ENCODE measurements at places on chromosomes 6 and 20. TPM values are rescaled to one million over a fixed set of nuclear protein-coding genes. Genes with fewer than 3 reads are reported as not detected.

Gene CTAGE9
- total RNA-seq: not detected

Gene HLA-DOA
- total RNA-seq: 20.6 TPM

Gene MTO1
- 18.9 TPM for total RNA-seq

Gene CLIC5
- total RNA-seq: 44.3 TPM

Gene PTPRK
- total RNA-seq: 57.1 TPM

Gene ZNF322
- 21.2 TPM for total RNA-seq

DNA sequence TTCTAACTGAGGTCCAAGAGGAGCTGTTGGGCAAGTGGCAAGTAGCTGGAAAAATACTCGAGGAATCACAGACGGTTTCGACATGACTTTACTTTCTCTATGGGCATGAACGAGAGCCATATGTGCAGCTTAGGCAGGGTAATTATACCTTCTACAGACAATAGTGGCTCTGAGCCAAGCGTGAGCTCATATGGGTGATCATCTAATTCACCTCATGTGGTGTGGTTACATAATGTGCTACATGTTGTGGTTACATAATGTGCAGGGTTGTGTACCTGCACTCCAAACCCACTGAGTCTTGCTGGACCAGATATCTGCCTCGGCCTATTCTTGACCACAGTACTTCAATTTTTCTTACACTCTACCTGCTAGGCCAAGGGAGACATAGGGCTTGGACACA is 771.7 kb upstream of the EYS start:
- no peak for DNase-seq
- no peaks in the 10 kb centered on the region for H3K27me3 ChIP-seq
- H3K4me3 ChIP-seq: no peak overlapping the region

- H3K4me1 ChIP-seq: no peaks in the 10 kb centered on the region
- H3K27ac ChIP-seq: no peak overlapping the region
- H3K27me3 ChIP-seq: no peaks in the 10 kb centered on the region
- H3K36me3 ChIP-seq: no peaks in the 10 kb centered on the region
Observed at GRCh38 chr6:134201716-134202115, 116.2 kb downstream of the SGK1 start.

- H3K27me3 ChIP-seq: no peaks in the 10 kb centered on the region
- no peaks in the 10 kb centered on the region for H3K36me3 ChIP-seq
- H3K4me1 ChIP-seq: no peaks in the 10 kb centered on the region
- DNase-seq: no peak
Observed at GRCh38 chr20:59364611-59365010, 64.2 kb downstream of the EDN3 start.

DNA sequence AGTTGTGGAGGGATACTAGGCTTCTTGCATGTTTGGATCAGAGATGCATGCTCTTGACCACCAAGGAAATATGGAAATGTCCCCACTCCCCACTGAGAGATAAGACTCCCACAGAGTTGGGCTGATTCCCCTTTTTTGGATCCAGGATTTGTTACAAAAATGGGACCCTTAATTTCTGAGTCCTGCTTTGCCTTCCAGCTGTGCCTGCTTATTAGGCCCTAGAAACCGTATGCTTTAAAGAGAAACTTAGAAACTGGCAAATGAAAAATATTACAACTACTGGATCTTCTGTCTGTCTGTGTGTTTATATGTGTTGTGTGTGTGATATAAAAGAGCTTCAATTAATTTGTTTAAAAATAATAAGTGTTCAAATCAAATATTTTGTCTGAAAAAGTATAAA is 817.6 kb upstream of the CITED2 start:
- no peak for DNase-seq
- no peaks in the 10 kb centered on the region for H3K27me3 ChIP-seq
- no peaks in the 10 kb centered on the region for H3K36me3 ChIP-seq
- no peaks in the 10 kb centered on the region for H3K4me1 ChIP-seq

DNA sequence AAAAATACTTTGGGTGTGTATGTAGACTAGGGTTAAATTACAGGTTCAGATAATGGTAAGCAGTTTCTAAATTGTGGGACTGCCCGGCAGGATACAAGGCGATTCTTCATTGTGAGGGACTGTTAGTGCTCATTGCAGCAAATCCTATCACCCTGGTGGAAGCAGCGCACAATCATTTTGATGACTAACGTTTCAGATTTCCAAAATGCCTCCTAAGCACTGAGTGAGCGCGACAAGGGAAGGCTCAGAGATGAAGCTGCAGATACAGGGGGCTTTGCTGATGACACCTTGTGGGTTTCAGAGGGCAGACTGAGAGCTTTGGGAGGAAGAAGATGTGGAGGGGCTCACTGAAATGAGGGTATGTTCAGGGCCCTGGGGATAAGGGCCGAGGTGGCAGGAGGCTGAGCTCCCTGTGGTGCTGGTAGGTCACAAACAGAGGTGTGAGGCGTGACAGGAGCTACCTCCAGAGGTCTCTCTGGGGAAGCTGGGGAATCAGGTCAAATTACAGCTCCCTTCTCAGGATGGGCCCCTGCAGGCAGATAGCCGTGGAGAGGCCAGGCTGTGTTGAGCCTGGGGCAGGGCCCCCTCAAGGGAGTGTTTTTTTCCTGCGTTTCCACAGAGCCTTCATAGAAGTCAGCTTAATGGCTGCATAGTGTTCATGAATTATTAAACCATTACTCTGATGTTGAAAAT is 84.5 kb upstream of the FYN start:
- no peak overlapping the region for H3K4me3 ChIP-seq
- H3K27me3 ChIP-seq: no peaks in the 10 kb centered on the region
- H3K4me1 ChIP-seq: peaks cover 10% of the 10 kb centered on the region
- H3K36me3 ChIP-seq: no peaks in the 10 kb centered on the region
- no peak overlapping the region for H3K27ac ChIP-seq

GRCh38 chr20:46638134-46638897 is 12.9 kb downstream of the SLC13A3 start:
- no peaks in the 10 kb centered on the region for H3K27me3 ChIP-seq
- H3K27ac ChIP-seq: no peak overlapping the region
- no peaks in the 10 kb centered on the region for H3K4me1 ChIP-seq
- no peak overlapping the region for H3K4me3 ChIP-seq
- no peak for DNase-seq
- no peaks in the 10 kb centered on the region for H3K36me3 ChIP-seq

- DNase-seq: no peak
- no peaks in the 10 kb centered on the region for H3K27me3 ChIP-seq
- no peaks in the 10 kb centered on the region for H3K4me1 ChIP-seq
- H3K4me3 ChIP-seq: peak overlapping the region; percentile 12
Observed at GRCh38 chr6:151379933-151380847, 11.2 kb downstream of the ZBTB2 start.

DNA sequence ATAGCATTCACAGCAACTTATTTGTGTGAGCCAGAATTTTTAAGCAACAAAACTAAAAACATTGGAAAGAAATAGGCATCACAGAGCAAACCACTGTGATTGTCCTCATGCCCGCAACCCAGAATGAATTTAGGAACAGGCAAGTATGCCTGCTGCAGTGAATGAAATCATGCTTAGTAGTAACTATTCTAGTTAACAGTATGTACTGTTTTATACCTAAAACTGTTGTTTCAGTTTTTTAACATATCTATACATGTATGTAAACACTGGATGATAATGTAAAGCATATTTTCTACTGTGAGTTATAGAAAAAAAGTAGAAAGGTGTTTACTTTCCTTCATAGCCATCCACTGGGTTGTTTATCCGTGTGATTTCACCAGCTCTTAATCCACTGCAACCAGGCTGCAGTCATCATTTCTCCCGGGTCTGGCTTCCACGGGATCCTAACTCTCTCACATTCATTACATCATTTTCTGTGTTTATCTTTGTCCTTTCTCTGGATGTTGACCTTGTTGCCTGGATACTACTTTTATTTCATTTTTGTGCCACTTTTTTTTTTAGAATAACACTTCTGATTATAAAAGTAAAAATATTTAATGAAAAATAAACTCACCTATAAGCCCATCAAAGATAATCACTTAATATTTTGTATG is 3.6 kb upstream of the ARFGEF3 start:
- peaks cover 62% of the 10 kb centered on the region for H3K27me3 ChIP-seq
- H3K4me1 ChIP-seq: peaks cover 20% of the 10 kb centered on the region
- no peak for DNase-seq
- no peak overlapping the region for H3K27ac ChIP-seq
- no peak overlapping the region for H3K4me3 ChIP-seq
- no peaks in the 10 kb centered on the region for H3K36me3 ChIP-seq

- no peak overlapping the region for H3K4me3 ChIP-seq
- no peak for DNase-seq
Observed at GRCh38 chr6:25472306-25472705, 179.7 kb upstream of the SCGN start.

DNA sequence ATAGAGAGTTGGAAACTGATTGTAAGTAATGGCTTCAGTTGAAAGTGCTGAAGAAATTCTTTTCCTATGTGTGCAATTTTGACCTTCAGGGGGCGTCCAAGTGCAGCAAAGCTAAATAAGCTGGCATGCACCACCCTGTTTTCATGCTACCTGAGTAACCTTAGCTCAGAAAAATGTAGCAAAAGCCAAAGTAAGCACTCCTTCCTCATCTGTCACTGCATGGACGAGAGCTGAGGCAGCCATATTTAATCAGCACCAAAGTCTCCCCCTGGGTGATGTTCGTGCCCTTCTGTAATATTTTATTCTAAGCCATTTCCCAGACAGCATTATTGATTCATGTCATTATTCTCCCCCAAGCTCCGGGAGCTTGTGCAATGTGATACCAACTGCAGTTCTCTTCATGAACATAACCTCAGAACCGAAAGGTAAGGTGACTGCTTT is 123.1 kb downstream of the RPS12 start:
- no peaks in the 10 kb centered on the region for H3K4me1 ChIP-seq
- no peak for DNase-seq
- no peak overlapping the region for H3K4me3 ChIP-seq
- H3K36me3 ChIP-seq: no peaks in the 10 kb centered on the region
- H3K27me3 ChIP-seq: no peaks in the 10 kb centered on the region
